Amniotic epithelial cell (primary cell): ENCODE measurements at places on chromosomes 11 and 22.

DNA sequence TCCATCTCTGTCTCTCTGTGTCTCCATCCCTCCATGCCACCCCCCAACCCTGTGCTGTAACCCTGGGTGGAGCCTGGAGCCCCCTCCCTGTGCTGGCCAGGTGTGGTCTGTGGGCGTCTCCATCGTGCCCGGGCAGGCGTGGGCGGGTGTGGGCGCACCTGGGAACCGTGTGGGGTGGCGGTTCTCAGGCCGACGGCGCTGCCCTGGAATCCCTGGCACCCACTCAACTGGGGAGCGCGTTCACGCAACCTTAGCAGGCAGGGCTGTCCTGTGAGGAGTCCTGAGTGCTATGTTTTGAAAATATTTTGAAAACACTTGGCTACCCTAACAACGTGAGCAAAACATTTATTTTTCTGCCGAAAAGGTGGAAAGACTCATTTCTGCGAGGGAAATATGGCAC is 4.7 kb downstream of the TNNT3 start:
- no peak for DNase-seq

- no peak for DNase-seq
Observed at GRCh38 chr11:44839458-44840084, 111.1 kb downstream of the TP53I11 start.

- no peak for DNase-seq
Observed at GRCh38 chr11:47378010-47378835, at the start of gene SPI1. Gene SPI1, minus strand, starts transcription at chr11:47378547. Its CDS starts 194 bp downstream, at chr11:47378353.

GRCh38 chr11:128716661-128717210 is 22.9 kb downstream of the FLI1 start:
- DNase-seq = peak; percentile 88

DNA sequence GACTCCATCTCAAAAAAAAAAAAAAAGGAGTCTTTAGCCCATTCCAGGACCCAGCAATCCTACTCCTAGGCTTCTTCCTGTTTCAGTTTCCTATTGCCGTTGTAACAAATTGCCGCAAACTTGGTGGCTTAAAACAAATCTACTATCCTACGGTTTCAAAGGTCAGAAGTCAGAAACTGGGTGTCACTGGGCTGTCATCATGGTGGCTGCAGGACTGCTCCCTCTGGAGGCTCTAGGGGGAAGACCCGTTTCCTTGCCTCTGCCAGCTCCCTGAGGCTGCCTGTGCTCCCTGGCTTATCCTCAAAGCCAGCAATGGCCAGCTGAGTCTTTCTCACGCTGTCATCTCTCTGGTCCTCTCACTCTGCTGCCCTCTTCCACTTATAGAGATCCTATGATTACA is 8.7 kb upstream of the DAGLA start:
- DNase-seq = no peak
